Osteocyte (in vitro differentiated cells): ENCODE measurements at places on chromosomes 3 and 15.

DNA sequence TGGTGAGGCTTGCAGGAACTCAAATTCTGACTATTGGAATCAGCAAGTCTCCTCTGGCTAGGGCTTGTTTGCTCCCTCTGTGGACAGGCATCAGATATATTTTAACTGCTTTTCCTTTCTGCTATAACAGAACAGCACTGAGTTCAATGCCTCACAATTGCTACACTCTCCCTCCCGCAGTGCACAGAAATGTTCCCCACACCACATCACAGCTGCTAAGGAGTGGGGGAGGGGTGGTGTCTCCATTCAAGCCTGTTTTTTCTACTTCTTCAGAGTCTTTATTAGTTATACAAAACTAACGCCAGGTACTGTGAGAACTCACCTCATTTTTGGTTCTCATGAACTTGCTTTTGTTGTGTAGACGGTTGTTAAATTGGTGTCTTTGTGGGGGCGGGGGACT, 68.5 kb downstream of the BCHE start:
- H3K4me1 ChIP-seq = no peaks in the 10 kb centered on the region
- H3K4me3 ChIP-seq = no peak overlapping the region

DNA sequence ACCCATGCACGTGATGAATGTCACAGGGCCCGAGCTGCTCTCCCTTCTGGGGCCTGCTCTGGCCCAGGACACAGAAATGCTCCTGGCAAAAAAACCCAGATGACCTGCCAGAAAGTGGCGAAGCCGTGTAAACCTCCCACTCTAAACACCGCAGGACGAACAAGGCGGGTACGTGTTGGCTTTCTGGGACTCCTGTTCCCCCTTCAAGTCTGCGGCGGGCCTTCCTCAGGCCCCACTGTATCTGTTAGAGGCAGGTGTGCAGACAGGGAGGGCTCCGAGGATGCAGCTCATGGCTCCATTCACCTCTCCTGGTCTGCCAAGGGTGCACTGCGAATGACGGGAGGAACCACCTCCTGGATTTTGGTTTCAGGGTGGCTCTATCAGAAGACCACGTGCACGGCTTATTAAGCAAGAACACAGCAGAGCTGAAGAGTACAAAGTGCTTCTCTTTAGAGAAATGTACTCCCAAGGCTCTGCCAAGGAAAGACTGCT, 173.8 kb downstream of the ADAMTS17 start:
- H3K36me3 ChIP-seq = no peaks in the 10 kb centered on the region
- H3K4me1 ChIP-seq = no peaks in the 10 kb centered on the region
- no peak for DNase-seq
- no peak overlapping the region for H3K4me3 ChIP-seq
- H3K27me3 ChIP-seq = no peaks in the 10 kb centered on the region

DNA sequence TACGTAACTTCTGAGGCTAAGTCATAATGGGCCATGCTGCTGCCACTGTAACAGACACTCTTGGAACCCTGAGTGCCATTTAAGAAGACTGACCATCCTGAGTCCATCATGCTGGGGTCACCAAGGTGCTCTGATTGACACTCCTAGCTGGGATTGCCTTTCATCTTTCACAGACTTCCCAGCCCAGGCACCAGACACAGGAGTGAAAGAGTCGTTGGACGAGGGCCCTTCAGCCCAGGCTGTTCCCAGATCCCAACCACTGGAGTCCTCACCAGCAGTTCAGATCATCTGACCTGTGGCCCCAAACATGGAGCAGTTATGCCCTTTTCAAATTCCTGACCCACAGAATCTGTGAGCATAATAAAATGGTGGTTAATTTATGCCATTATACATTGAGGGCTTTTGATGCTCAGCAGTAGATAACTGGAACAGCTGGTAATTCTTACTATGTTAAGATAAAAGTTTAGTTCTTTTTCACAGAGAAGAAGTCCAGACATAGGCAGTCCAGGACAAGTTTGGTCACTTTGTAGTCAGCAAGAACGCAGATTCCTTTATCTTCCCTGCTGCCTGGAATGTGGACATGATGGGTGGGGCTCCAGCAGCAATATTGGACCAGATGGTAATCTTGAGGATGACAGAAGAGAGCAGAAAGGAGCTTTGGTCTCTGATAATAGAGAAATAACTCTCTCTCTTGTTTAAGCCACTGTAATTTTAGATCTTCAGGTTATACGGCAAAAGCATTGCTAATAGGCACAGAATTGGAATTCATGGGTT, 7.3 kb upstream of the EHD4 start:
- H3K4me3 ChIP-seq = no peak overlapping the region
- no peak overlapping the region for H3K27ac ChIP-seq
- no peaks in the 10 kb centered on the region for H3K4me1 ChIP-seq
- no peaks in the 10 kb centered on the region for H3K36me3 ChIP-seq

GRCh38 chr15:92883163-92883875, 16.8 kb upstream of the CHD2 start:
- H3K4me1 ChIP-seq = peaks cover 42% of the 10 kb centered on the region
- H3K27ac ChIP-seq = peak overlapping the region; percentile 99
- H3K27me3 ChIP-seq = no peaks in the 10 kb centered on the region

GRCh38 chr15:35827141-35827540, 281.2 kb upstream of the DPH6 start:
- no peaks in the 10 kb centered on the region for H3K36me3 ChIP-seq
- H3K27ac ChIP-seq = peak overlapping the region; percentile 38
- no peak overlapping the region for H3K4me3 ChIP-seq

DNA sequence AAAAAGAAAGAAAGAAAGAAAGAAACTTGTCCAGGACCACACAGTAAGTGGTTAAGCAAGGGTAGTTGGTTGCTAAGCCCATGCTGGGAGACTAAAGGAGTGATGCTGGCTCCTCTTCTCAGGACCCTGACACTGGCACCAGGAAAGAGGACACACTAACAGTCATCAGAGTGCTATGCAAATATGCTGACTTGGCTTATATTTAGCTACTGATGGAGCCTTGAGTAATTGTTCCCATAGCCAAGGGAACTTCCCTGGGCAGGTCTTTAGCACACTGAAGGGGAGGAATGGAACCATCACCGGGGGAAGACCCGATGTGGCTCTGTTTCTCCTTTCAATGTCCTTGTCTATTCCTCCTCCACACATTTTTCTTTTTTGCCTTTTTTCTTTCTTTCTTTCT, 6.2 kb downstream of the TMEM40 start:
- no peak for DNase-seq
- H3K4me1 ChIP-seq = peaks cover 34% of the 10 kb centered on the region
- H3K36me3 ChIP-seq = no peaks in the 10 kb centered on the region

DNA sequence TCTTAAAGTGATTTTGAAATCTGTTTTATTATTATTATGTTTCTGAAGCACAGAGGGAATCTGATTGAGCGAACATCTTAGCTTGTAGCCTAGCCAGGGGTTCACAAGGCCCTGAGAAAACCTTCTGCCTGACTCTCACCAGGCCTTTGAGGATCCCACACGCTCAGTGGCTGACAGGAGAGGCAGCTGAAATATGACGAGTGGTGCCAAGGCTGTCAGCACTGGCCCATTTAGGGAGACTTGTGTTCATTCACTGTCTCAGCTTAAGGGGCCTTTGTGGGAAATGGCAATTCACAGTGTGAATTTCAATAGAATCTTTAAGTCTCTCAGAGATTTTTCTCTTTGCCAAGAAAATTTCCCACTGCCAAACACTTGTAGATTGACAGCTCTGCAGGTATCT, 770.9 kb downstream of the TUSC7 start:
- H3K27ac ChIP-seq = no peak overlapping the region
- H3K4me1 ChIP-seq = no peaks in the 10 kb centered on the region
- DNase-seq = no peak
- H3K4me3 ChIP-seq = no peak overlapping the region
- H3K36me3 ChIP-seq = no peaks in the 10 kb centered on the region
- H3K27me3 ChIP-seq = peaks cover 7% of the 10 kb centered on the region
